ENCODE measurements at places on chromosomes 4 and X.

DNA sequence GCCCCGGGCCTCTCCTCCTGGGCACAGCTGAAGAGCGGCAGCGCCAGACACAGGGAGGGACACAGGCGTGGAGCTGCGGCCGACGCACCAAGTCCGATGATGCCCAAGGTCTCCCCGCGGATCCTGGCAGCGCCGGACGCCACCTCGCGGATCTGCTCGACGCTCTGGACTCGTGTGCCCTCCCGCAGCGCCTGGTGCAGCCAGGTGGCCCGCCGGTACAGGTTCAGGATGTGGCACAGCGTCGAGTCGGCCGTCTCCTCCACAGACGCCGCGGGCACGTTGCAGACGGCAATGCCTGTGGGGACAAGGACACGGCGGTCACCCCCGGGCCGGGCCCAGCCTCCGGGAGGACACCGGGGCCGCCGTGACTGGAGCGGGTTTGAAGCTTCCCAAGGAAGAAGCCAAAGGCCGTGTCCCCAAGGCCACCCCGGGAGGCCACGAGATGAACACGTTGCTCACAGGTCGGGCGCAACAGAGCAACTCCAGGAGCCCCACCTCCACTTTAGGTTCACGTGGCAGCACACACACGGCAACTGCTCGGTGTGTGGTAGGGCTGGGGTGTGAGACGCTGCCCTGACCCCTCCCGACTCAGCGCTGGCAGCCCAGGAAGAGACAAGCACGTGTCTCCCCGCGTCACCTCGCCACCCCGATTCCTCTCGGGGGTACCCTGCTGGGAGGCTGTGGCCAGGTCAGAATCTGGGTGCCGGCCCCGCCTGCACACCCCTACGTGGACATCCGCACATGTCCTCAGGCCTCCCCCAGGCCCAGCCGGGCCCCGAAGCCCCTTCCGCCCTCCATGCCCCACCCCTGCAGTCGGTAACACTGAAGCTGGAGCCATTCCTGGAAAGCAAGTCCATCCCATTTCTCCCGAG is 23.4 kb downstream of the CTBP1 start:
- DNase-seq, result no peak

- DNase-seq, result no peak
Observed at GRCh38 chr4:67658302-67658701, 42.7 kb downstream of the UBA6 start.

DNA sequence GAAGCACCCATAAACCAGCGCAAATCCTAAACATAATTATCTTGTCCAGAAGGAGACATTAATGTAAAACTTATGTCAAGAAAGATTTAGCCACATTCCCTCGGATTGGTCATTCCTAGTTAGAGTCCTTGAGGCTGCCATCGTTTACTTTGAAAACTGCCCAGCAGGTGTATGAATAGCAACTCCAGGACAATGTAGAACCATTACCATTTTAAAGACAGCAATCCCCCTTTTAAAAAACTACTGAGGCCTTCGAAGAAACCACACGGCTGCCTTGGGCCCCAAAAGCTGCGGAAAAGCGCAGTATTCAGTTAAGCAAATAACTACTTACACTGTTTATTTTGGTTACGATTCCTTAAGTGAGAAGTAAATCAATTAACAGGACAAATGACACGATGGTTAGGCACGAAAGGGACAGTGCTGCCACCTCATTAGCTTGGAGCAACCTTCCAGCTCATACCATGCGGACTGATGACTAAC is 822 bp upstream of the SGMS2 start:
- DNase-seq, result no peak

GRCh38 chr4:156941940-156942548 is 29.6 kb downstream of the PDGFC start:
- DNase-seq, result no peak

- DNase-seq, result no peak
Observed at GRCh38 chrX:34734383-34734782, 77.3 kb upstream of the TMEM47 start.

- no peak for DNase-seq
Observed at GRCh38 chr4:78616046-78616498, 64.5 kb downstream of the ANXA3 start.

DNA sequence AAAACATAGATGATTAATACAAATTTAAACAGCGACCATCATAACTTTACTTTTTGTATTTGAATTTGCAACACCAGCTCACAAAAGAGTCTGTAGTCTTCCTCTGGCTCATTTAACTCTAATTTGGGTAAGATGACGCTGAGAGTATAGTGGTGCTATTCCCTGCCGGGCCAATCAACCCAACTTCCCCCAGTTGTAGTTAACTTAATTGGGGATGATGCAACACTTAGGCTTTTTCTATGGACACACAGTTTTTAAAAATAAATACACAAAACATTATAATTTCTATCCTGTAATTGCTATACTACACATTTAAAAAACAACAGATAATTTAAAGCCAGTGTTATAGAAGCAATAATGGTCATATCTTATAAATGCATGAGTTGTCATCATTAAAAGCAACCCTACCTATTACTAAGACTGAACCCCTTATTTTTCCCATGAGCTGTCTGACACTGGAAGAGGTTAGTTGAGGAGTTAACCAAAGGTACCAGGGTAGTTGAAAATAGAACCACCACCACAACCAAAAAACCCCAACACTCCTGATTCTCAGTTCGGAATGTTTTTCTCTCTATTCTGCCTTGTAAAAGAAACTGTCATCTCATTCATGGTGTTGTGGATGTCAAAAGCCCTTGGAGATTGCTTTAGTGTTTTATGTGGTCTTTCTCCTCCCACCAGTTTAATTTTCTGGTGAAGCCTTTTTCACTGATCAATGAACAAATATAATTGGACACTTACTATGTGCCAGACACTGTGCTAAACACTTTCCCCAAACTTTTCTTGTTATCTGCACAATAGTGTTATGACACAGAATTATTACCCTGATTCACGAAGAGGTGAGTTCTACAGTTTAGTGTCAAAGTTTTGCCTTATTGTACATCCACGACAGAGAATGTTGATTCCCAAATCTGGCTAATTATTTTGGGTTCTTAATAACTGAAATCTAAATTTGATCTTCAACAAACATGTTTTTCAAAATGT is 61.5 kb upstream of the RAPGEF2 start:
- no peak for DNase-seq

GRCh38 chr4:173420324-173420752 is 21.4 kb upstream of the SCRG1 start:
- no peak for DNase-seq

- no peak for DNase-seq
Observed at GRCh38 chrX:140229191-140229590, 263.9 kb upstream of the CXorf66 start.

DNA sequence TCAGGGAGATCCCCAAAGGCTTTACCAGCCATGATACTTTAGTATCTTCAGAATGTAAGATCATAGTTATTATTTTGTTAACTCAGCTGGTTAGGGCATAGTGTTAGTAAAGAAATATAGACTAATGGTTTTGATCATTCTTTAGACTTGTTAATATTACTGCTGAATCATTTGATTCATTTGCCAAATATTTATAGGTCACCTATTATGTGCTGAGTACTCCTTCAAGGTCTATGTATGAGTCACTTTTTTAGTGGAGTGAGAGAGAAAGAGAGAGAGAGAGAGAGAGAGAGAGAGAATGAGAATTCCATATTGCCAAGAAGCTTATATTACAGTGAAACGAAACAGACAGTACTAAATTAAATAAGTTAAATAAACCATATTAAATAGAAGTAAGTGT is 110.3 kb downstream of the UBE2NL start:
- no peak for DNase-seq

GRCh38 chr4:152327606-152328453 is 208.1 kb downstream of the FBXW7 start:
- no peak for DNase-seq

- no peak for DNase-seq
Observed at GRCh38 chr4:80229590-80229989, 32.3 kb downstream of the PRDM8 start.

- DNase-seq, result no peak
Observed at GRCh38 chr4:90061881-90062280, 65.3 kb upstream of the CCSER1 start.

GRCh38 chrX:74925225-74926088 is at the start of gene NEXMIF:
Gene NEXMIF (minus strand): TSS chrX:74925452.
- DNase-seq, result no peak

GRCh38 chr4:175309041-175309440 is 390.9 kb downstream of the ADAM29 start:
- no peak for DNase-seq

DNA sequence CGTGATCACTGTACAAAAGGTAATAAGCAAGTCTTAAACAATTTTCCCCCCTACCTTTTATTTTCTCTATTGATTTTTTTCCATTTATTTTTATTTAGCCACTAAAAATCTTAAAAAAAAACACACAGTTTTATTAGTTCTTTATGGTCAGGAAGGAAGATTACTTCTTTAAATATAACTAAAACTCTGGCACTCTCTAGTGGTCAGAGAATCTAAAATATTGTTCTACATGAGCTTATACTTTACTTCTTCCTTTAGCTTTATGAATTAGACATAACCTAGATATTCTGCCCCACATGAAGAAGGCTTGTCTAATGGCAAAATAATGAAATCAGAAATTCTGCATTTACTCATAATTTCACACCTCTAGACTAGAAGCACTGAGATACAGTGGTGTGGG is 135.2 kb downstream of the PDE5A start:
- DNase-seq, result no peak

DNA sequence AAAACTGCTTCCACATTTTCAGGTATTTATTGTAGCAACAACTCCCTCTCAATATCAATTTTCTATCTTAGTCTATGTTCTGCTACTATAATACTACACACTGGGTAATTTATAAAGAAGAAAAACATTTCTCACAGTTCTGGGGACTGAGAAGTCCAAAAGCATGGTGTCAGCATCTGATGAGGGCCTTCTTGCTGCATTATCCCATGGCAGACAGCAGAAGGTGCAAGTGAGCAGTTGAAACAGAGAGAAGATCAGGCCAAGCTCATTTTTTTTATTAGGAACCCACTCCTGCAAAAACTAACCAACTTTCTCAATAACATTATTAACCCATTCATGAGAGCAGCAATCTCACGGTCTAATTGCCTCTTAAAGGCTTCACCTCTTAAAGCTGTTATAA is 376.0 kb downstream of the RAB28 start:
- no peak for DNase-seq

- DNase-seq, result no peak
Observed at GRCh38 chr4:84800256-84800655, 166.2 kb downstream of the WDFY3 start.

DNA sequence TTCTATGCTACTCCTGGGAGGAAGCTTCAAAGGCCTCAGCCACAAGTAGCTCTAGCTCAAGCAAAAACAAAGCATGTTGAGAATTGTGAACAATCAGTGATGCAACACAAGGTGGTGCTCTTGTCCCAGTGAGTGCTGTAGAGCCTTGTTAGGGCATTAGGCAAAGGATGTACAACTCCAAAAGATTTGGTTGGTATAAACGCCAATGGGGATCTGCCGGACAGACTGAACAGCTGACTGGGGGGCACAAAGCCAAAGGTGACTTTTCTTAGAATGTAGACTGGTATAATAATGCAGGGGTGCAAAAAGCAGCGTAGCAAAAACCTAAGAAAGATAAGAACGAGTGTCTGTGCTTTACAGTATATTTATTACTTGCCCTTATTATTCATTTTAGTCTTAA is 62.6 kb upstream of the ALB start:
- no peak for DNase-seq

DNA sequence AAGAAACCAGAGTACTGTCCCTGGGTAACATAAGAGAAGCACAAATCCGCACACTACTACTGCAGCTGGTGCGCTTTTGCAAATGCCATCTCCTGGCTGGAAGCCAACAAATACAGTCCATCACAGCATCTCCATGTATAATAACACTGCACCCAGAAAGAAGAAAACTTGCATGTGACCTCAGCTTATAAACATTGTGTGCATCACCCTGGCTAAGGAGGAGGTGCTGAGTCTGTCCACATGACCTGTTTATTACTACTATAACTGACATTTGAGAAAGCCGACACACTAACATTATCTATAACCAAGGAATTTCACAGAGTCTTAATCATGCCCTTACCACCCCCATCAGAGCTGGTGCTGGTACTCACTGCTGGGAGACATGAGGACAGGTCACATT is 516.8 kb downstream of the CFAP47 start:
- DNase-seq, result no peak

- no peak for DNase-seq
Observed at GRCh38 chrX:1300449-1300848, 31.8 kb downstream of the CSF2RA start.

DNA sequence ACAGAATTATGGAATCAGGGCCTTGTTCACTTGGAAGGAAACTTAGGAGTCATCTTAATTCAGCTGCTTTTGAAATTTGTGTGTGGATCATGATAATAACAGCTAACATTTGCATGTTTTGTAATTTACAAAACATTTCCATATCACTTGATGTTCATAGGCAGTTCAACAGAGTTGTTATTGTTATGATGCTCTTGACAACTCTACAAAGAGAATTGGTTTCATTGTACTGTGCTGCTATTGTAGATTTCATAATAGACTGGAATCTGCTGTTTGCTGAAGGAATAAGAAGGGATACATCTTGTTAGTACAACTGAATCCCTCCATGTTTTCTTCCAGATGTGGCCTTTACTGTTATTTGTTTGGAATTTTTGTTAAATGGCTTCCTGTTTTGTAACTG is 83.5 kb downstream of the CNKSR2 start:
- DNase-seq, result no peak

Data from cortex of kidney (tissue), 1 donor.